ENCODE measurements at places on chromosomes 16 and 17. TPM values are rescaled to one million over a fixed set of nuclear protein-coding genes. Genes with fewer than 3 reads are reported as not detected.

The RAB37 gene
- 0.94 TPM for total RNA-seq

DNA sequence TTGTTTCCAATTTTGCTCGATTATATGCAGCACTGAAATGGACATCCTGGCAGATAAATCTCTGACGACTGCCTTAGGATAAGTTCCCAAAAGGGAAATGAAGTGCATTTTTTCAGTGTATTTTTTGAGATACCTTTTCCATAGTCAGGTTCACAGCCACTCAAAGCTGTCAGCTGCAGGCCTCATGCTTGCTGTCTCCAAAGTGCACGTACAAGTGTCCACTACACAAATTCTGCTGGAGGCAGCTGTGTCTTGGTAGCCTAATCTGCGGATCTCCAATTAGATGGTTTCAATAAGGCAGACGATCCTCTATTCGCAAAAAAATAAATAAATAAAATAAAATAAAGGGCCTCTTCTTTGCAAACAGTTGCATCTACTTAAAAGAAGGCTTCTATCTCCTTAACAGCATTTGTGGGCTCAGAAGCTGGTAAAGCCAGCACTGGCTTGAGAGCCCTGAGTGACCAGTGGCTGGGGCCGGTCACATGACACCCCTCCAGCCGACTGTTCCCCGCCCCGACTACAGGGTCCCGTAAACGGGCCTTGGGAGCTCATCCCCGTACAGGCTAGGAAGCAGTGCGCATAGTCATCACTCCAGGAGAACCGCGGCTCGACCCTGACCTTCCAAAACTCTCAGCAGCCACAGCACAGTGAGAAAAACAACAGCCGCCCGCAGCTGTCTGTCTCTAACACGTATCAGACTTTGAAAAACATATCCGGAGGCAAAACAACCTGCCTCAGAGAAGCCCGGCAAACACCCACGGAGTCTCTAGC, 18.8 kb downstream of the RPH3AL start:
- DNase-seq, result peak; percentile 90

GRCh38 chr17:41467561-41467960, 375 bp upstream of the KRT32 start:
- DNase-seq, result no peak

DNA sequence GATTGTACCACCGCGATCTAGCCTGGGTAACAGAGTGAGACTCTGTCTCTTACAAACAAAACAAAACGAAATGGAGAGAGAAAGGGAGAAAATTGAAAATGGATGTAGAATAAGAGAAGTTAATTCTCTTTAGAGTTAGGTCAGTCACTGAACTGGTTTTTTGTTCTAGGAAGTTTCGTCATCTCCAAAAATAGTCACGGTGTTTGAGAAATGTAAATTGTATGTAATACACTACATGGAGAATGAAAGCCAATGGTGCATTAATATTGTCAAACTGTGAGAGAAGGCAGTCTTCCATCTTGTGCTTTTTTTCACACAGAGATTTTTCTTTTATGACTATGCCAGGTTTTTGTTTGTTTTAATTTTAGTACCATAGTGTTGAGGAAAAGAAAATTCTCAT, 145.9 kb downstream of the BCAS3 start:
- no peak for DNase-seq

The MYH11 gene
- 62.2 TPM for total RNA-seq

DNA sequence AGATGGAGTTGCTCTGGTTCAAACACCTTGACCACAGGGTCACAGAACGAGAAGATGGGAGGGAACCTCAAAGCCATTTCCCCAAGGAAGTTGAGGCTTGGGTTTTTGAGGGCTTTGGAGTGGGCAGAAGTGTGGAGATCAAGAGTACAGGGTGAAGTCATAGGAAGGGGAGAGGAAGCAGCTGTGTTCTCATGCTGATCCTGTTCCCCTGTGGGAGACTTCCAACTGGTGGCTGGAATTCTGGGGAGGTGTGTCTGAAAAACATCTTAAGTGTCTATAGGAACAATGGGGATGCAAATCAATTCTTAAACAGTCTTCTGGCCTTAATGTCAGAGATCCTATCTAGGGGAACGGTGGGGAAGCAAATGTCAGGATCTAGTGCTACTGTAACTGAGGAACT, 38.8 kb upstream of the HSBP1 start:
- DNase-seq, result no peak

DNA sequence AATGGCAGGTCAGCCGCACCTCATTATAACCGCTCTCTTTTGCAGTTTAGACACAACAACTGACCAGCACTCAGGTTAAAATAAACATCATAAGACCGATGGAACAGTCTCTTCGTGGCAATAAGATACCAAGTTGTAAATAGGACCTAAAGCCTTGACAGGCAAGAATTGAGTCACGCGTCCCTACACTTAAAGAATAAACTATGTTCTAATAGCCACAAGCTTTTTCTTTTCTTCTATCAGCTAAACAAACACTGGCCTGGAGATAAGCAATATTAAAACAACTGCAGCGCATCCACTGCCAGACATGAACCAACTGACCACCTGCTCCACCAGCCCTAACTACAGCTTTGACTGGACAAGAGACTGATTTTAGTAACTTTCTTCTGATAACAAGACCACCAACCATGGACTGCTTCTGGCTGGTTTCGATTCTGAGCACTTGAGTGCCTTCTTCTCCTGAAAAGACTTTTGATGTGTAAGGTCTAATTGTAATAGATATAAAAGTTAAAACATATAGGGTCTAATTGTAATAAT, 17.5 kb downstream of the SLFN12L start:
- no peak for DNase-seq

GRCh38 chr16:27852681-27853080, 210.8 kb downstream of the GSG1L start:
- DNase-seq, result peak; percentile 26

DNA sequence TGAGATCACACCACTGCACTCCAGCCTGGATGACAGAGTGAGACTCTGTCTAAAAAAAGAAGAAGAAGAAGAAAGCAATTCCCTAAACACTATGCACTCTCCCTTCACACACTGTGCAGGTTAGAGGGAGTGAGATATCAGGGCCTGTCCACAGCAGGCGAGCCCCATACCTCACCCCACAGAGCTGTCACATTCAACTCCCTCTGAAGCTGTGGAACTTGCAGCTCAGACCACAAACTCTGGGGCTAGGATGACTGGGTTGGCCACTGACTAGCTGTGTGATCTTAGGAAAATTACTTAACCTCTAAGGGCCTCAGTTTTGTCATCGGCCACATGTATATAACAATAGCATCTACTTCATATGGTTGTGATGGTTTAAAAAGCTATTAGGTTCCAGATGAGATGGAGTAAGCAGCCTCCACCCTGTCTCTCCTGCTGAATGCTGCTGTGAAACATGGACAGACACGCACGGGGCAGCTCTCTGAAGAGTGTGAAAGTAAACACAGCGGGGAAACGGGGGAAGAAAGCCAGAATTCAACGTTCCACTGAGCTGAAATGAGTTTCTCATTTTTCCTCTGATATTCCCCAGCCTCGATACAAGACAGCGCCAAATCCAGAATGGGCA, 13.6 kb upstream of the PYY start:
- DNase-seq, result no peak

The IL21R gene
- total RNA-seq, result 1.4 TPM

DNA sequence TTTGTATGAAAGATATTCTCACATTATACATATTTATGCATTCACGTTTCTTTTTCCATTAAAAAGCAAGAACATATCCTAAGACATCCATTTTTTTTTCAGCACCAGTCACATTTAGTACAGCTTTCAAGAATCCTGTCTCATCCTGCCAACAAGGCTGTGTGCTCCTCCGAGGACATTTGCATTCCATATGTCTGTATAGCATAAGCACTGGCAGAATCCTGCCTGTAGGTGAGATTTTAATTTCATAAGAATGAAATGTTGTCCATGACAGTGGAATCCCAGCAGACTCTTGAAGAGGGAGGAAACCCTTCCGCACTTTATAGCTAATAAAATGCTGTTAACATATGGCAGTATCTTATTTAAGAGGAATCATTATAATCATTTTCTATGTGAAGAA, 2.9 kb upstream of the PMP22 start:
- no peak for DNase-seq

The NOMO2 gene
- total RNA-seq, result 143 TPM

- DNase-seq, result no peak
Observed at GRCh38 chr17:36665417-36665816, 64.0 kb downstream of the MRM1 start.

GRCh38 chr16:66578651-66579531, at the start of gene CMTM2:
TSS of gene CMTM2 (plus strand) at chr16:66579463. CDS start at chr16:66579608, 145 bp downstream.
- no peak for DNase-seq

The OR1F1 gene
- not detected for total RNA-seq

The CPHXL2 gene
- not detected for total RNA-seq

DNA sequence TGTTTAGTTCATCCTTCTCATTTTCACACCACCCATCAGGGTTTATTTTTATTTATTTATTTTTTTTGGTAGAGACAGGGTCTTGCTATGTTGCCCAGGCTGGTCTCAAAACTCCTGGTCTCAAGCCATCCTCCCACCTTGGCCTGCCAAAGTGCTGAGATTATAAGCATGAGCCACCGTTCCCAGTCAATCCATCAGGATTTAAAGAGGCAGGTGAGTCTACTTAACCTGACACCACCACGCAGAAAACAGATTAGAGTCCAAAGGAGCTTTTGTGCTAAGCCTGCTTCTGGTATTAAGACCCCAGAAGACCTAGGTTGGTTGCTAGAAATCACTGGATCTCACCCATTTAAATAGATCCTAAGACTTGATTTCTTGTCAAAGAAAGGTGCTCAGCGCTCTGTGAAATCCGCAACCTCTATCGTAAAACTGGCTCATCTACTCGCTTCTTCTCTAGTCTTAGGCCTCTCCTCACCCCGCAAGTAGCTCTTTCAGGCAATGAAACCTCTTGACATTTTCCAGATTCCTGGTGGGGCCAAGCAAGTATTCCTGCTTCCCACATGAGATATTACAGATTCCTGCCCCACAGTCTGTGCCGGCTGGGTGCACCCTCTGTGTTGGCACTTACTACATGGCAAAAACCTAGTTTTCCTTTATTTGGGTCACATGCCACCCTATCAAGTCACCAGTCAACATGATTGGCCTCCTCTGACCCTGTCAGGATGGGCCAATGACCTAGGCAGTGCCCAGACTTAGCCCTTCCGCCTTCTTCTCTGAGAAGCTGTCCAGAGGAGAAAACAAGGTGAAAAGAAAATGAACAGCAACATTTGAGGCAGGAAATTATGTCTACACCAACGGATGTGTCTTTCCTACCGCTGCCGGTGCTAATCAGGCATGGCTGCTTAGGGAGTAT, 9.0 kb downstream of the PITPNA start:
- DNase-seq, result no peak

- peak; percentile 84 for DNase-seq
Observed at GRCh38 chr17:17837966-17838962, 1.5 kb upstream of the SREBF1 start.

GRCh38 chr17:962670-963069, 16.9 kb downstream of the NXN start:
- no peak for DNase-seq

- DNase-seq, result no peak
Observed at GRCh38 chr16:59596693-59597092, 862.6 kb upstream of the GOT2 start.

DNA sequence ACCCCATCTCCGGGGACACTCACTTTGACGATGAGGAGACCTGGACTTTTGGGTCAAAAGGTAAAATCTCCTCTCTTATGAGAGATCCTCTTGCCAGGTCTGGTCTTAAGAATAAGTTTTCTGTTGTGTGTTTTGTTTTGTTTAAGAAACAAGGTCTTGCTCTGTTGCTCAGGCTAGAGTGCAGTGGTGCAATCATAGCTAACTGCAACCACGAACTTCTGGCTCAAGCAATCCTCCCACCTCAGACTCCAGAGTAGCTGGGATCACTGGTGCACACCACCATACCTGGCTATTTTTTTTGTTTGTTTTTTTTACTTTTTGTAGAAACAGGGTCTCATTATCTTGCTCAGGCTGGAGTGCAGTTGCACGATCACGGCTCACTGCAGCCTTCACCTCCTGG, 4.1 kb downstream of the MMP25 start:
- no peak for DNase-seq

DNA sequence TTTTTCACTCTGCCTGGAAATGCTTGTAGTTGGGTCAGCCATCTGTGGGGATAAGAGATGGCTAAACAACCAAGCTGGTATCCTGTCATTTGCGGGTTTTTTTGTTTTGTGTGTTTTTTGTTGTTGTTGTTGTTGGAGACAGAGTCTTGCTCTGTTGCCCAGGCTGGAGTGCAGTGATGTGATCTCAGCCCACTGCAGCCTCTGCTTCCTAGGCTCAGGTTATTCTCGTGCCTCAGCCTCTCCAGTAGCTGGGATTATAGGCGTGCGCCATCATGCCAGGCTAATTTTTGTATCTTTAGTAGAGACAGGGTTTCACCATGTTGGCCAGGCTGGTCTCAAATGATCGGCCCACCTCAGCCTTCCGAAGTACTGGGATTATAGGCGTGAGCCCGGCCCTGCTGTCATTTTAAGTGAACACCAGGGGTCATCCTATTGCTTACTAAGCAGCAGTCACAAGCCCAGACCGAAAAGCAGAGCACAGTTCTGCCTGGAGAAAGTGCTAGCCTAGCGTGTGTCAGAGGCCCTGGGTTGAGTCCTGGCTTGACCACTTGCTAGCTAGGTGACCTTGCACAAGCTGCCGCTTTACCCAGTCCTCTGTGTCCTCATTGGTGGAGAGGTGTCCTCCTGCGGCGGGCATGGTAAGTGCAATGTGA, 4.6 kb downstream of the SMCR8 start:
- no peak for DNase-seq

- no peak for DNase-seq
Observed at GRCh38 chr17:1533661-1534325, 17.4 kb upstream of the INPP5K start.

The RGS11 gene
- 31.4 TPM for total RNA-seq

DNA sequence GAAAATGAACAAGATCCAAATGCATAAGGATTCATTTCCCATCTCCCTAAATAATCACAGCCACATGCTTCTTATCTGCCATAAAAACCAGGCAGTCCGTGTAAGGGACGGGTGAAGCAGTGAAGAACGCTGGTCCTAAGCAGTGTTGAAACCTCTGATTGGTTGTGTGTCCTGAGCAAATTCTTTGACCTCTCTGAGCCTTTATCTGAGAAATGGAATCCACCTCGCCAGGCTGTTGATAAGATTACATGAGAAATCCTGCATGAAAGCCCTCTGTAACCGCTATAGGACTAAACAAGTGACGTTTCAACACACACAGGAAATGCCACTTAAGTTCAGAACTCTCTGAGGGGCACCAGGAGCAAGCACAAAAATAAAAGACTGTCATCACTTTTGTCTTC, 26.8 kb downstream of the GAS7 start:
- DNase-seq, result no peak

DNA sequence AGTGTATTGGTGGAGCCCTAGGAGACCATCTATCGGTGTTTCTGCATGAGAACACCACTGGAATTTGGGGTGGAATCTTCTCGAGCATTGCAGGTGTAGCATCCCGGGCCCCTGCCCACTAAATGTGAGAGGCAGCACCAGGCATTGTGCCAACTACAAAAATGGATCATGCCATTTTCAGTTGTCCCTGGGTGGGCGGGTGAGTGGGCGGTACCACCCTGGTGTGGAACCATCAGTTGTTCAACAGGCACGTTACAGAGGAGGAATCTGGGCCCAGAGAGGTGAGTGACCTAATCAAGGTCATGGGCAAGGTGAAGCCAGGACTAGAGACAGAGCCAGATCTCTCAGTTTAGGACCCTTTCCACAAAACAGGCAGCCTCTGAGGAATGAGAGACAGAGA, 8.8 kb downstream of the PIPOX start:
- DNase-seq, result no peak

- DNase-seq, result no peak
Observed at GRCh38 chr16:80080287-80080851, 460.4 kb upstream of the DYNLRB2 start.

Data from cardiac septum (tissue), 1 donor.